K562 (cell line): ENCODE measurements at places on chromosomes 6 and 20.

DNA sequence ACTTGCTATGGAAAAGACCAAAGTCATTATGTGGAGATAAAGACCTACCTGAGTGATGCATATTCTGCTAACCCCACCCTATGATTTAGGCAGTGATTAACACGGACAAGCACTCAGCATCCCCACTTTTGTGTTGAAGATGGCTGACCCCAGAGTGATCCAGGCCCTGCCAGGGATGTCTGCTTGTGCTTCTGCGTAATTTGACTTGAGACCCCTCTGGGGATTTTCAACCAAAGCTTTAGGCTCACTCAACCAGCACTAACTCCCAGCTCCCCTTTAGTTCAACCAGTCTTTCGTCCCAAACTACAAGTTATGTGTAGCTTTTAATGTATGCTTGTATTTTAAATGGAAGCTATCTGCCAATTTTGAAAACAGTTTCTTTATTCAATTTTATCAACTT lies 538.0 kb upstream of the ID4 start:
- no peaks in the 10 kb centered on the region for H3K36me3 ChIP-seq
- H3K4me1 ChIP-seq = no peaks in the 10 kb centered on the region
- no peak for DNase-seq
- H3K27ac ChIP-seq = no peak overlapping the region
- H3K27me3 ChIP-seq = no peaks in the 10 kb centered on the region
- no peak overlapping the region for H3K4me3 ChIP-seq

DNA sequence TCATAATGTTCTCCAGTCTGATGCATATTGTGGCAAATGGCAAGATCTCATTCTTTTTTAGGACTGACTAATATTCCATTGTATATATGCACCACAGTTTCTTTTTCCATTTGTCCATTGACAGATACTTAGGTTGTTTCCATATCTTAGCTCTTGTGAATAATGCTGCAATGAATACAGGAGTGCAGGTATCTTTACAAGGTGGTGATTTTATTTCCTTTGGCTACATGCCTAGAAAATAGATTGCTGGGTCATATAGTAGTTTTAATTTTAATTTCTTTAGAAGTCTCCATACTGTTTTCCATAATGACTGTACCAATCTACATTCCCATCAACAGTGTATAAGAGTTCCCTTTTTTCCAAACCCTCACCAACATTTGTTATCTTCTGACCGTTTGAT lies 97.5 kb downstream of the TRMT11 start:
- no peak overlapping the region for H3K4me3 ChIP-seq
- H3K27ac ChIP-seq = no peak overlapping the region
- no peaks in the 10 kb centered on the region for H3K27me3 ChIP-seq
- no peak for DNase-seq

DNA sequence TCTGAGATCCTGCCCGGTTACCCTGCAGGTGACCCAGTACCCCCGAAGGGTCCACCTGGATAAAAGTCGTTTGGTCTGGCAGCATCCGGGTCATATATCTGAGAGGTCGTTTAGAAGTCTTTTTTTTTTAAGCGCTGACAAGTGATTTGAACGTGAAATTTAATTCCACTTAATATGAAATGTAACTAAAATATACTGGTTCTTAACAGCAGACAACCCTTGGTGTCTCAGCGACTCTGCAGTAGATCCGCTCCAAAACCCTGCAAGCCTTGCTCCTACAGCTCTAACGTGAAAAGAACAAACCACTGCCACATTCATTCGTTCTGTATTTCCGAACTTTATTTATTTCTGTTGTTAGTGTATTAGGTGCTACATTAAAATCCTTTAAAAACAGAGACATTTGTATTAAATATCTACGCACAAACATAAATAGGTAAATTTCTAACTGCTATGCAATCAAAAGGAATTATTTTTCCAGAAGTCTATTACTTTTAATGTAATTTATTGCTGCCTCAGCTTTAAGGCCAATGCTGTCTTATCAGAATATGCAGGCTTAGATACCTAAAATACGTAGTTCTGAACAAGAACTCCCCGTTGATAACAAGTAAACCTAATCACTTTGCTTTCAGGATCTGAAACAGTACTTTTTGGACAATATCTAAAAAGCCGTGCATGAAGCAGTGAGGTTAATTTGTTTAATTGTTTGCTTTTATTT lies 33.5 kb upstream of the TCF21 start:
- DNase-seq = no peak
- H3K27ac ChIP-seq = no peak overlapping the region
- no peaks in the 10 kb centered on the region for H3K36me3 ChIP-seq
- peaks cover 12% of the 10 kb centered on the region for H3K27me3 ChIP-seq
- peaks cover 8% of the 10 kb centered on the region for H3K4me1 ChIP-seq

GRCh38 chr20:23652371-23652770 lies 14.6 kb upstream of the CST3 start:
- H3K36me3 ChIP-seq = no peaks in the 10 kb centered on the region
- no peaks in the 10 kb centered on the region for H3K27me3 ChIP-seq
- H3K4me3 ChIP-seq = no peak overlapping the region

DNA sequence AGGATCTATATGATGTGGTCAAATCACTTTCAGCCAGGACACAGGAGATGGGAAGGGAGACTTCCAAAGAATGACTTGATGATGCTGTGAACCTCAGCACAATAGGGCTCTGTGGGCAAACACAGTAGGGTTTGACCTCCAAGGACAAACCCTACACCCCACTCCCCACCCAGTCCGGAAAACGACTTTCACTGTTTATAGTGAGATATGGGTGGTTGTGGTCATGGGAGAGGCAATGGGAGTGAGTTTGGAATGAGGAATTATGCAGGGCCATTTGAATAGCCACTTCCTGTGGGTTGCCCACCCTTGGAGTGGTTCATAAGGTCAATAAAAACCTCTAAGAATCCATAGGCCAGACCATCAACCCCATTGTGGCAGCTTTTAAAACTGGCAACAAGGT lies 38.4 kb upstream of the PRND start:
- peaks cover 15% of the 10 kb centered on the region; the same call in 2 of the 3 replicates for H3K4me1 ChIP-seq
- no peaks in the 10 kb centered on the region for H3K27me3 ChIP-seq
